RPMI8226 (cell line): ENCODE measurements at places on chromosomes 13 and 19.

DNA sequence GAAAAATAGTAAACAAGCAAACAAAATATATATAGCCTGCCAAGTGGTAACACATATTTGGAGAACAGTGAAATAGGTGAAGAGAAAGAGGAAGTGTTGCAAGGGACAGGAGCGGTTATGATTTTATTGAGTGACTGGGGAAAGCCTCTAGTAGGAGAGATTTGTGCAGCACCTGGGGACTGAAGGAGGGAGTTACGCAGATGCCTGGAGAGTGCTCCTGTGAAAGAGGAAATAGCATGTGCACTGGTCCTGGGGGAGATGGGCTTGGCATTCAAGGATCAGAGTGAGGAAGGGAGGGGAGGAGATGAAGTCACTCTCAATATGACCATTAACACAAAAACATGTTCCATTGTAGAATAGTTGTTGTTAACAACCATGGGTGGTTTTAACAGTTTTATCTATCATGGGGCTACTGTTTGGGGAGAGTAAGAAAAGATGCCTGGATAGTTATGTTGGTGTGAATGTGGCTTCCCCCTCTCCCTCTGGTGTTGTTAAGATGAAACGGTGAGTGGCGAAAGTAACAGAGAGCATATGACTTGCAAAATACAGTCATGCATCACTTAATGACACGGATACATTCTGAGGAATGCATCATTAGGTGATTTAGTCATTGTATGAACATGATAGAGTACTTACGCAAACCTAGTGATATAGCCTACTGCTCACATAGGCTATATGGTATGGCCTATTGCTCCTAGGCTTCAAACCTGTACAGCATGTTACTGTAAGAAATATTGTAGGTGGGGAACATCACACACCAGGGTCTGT, 251.7 kb upstream of the ARGLU1 start:
- DNase-seq: no peak

DNA sequence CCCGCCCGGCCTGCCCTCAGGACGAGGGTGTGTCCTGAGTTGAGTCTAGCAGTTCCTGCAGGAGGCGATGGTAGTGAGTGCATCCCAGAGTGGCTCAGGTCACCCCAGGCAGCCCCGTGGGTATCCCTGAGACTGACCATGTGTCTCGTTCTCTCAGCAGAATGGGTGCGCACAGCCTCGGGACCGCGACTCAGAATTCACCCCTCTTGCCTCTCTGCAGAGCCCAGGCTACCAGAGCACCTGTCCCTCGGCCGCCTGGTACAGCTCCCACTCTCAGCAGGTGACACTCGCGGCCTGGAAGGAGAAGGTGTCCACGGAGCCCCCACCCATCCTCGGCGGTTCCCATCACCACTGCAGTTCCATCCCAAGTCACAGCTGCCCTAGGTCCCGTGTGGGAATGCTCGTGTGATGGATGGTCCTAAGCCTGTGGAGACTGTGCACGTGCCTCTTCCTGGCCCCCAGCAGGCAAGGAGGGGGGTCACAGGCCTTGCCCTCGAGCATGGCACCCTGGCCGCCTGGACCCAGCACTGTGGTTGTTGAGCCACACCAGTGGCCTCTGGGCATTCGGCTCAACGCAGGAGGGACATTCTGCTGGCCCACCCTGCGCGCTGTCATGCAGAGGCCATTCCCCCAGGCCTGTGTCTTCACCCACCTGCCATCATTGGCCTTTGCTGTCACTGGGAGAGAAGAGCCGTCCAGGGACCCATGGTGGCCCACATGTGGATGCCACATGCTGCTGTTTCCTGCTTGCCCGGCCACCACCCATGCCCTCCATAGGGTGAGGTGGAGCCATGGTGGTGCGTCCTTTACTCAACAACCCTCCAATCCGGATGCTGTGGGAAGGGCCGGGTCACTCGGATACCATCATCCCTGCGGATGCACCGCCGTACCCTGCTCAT, 87.1 kb upstream of the MCF2L start:
- no peak for DNase-seq

DNA sequence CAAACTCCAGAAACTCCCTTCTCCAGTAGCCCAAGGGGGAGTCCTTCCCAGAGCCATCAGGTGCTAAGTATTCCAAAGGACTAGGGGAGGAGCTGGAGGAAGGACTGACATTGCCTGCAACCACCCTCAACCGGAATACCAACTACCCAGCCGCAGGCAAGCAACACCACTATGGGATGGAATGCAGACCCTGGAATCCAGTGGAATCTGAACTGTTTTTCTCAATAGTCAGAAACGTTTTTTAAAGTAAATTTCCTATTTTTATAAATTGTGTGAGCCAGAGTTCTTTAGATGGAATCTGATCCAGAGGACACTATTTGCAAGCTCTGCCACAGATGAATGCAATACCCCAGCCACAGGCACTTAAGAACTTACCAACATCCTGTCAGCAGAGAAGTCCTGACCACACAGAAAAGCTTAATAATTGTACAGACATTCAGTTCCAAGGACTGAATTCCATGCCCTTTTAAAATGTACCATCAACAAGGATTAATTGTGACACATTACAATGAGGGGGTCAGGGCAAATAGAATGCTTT, 92.1 kb downstream of the USP12 start:
- no peak for DNase-seq

GRCh38 chr13:46899801-46900200, 2.9 kb upstream of the HTR2A start:
- DNase-seq: no peak

- peak; percentile 71 for DNase-seq
Observed at GRCh38 chr19:4295972-4296771, 6.0 kb downstream of the TMIGD2 start.

GRCh38 chr13:91181892-91182291, 165.6 kb upstream of the MIR17HG start:
- DNase-seq: no peak

DNA sequence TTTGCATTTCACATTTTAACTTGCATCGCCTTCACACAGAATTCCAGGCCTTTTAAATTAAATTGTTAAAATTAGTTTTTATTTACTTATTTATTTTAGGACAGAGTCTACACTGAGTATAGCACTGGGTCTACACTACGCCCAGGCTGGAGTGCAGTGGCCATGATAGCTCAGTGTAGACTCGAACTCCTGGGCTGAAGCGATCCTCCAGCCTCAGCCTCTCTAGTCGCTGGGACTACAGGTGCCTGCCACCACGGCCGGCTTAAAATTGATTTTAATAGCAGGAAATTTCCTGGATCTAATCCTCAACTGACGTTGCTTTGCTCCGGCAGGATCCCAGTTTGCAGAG, 301 bp upstream of the ZNF610 start:
- no peak for DNase-seq

GRCh38 chr19:3836887-3837286, 32.0 kb downstream of the ZFR2 start:
- DNase-seq: no peak

DNA sequence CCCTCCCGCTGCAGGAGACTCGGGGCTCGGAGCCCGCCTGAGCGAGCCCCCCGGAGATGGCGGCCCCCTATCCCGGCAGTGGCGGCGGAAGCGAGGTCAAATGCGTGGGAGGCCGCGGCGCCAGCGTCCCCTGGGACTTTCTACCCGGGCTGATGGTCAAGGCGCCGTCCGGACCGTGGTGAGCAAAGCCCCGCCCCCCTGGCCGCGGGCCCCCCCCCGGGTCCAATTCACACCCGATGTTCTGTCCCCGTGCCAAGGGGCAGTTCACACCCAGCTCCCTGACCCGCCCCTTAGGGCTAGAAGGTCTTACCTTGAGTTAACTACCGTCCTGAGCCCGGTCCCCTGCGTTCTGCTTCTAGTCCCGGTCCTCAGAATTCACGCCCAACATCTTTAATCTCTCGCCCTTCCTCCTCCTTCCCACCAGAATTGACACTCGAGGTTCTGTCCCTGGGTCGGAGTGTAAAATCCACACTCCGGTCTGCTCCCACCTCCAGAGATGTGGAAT, 1.4 kb downstream of the NPAS1 start:
- no peak for DNase-seq

GRCh38 chr19:21128901-21129698, 12.7 kb upstream of the ZNF431 start:
- no peak for DNase-seq

DNA sequence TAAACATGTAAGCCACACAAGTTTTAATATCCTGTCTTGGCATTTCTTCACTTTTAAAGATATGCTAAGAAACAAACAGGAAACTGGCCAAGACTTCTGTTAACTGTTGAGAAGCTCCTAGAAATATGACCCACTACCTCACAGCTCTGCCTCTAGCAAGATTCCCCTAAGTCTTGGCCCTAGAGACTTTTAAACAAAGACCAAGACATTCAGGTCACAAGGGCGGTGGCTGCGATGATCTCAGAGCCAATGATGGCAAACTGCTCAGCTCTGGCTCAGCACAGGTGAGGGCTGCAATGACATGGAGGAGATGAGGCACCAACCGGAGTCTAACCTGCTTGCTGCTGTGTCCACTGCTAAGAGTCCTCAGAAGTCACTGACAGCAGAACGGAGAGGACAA, 114.8 kb downstream of the SUCLA2 start:
- DNase-seq: no peak

- DNase-seq: no peak
Observed at GRCh38 chr13:111654531-111654930, 334.1 kb downstream of the TEX29 start.

GRCh38 chr19:42280815-42281145, 11.7 kb downstream of the CIC start:
- DNase-seq: no peak

DNA sequence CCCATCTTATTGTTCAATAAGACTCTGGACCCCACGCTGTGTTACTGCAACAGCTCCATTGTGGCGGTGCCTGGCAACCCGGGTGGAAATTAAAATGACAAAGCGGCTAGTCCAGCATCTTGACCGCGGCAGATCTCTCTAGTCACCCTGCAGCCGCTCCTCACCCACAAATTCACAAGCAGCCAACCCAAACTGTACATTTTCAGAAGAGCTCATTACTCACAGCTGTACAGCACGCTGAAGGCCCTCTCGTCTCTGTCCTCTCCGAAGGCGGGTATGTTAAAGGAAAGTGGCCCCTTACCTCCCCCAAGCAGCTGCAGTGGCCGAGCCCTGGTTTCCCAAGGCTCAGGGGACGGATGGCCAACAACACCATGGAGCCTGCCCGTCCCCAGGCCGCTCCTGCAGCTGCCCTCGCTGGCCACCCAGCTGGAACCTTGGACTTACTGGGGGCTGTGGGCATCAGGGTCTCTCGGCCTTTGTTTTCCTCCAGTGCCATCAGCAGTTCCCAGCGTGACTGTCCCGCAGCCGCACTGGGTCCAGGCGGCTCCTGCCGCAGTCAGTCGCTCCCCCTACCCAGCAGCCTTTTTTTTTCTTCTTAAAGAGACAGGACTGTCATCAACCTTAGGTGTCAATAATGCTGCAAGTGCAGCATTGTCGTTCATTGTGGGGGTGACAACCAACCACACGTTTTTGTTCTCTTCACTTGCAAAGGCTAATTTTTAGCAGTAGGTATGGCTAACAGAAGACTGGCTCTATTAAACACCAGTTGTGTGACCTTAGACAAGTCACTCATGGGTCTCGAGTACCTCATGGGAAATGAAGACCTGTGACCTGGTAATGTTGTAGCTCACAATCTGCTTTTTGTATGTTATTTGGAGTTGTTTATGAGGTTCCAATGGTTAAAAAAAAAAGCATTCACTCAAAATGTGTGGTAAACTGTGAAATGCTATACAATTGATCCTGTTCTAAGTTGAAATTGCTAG, at the start of gene SACS:
Gene SACS (minus strand): TSS at position 532 of the 983 bp plus-strand sequence. CDS start 22,463 bp downstream, outside the sequence.
- DNase-seq: peak; percentile 54

DNA sequence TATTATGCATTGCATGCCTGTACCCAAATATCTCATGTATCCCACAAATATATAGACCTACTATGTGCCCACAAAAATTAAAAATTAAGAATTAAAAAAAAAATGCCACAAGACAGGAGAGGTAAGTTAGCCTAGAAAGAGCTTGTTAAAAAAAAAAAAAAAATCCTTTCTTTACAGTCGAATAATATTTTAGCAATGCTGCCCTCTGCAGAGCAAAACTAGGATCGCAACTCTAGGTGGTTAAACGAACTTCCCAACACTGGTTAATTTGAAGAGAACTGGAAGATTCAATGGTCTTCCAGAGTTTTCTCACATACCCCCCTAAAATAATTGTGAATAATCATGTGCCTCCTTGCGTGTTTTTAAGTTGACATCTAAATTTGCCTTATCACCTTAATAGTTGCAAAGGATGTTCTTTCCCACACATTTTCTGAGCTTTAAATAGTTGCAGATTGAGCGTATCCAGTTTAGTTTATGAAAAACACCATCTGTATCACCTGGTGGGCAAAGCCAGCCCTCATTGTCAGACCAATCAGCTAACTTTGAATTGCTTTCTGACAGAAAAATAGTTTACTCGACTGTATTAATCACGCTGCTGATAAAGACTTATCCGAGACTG, 47.4 kb upstream of the RCBTB2 start:
- DNase-seq: peak; percentile 72

DNA sequence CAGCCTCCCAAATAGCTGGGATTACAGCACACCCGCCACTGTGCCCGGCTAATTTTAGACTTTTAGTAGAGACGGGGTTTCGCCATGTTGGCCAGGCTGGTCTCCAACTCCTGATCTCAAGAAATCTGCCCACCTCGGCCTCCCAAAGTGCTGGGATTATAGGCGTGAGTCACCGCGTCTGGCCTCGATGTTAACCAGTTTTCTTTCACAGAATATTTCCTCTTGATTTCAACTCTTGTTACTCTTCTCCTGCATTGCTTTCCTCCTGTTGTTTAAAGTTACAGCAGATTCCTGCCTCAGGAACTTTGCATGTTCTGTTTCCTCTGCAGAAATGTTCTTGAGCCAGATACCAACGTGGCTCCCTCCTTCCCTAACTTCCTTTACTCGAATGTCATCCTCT, 3.7 kb upstream of the PEX11G start:
- no peak for DNase-seq

DNA sequence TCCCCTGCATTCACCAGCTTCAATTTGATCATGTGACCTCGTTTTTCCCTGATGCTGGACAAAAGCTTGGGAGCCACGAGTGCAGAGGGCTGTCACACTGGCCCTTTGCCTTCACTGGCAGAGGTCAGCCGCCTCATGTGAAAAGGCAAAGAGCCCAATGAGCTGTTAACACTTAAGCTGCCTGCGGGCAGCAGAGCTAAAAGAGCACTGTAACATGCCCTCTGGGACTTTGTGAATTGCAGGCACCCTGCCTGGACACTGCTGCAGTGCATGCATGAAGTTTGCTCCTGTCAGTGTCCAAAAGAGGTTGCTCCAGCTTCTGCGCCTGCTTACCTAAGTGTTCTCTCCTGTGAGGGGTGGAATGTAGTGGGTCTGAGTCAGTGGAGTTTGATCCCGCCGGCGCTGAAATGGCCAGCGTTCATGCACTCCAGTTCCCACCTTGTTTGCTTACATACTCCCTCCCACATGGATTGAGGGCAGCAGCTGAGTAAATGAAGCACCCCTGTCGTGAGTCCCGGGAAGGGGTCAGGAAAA, 193.7 kb downstream of the RFC3 start:
- DNase-seq: no peak

GRCh38 chr13:104002216-104002615, 936.0 kb upstream of the SLC10A2 start:
- DNase-seq: no peak
